Stimulated activated naive CD4-positive, alpha-beta T cell treated with Interleukin-2 at 50 U/mL for 16 hours (primary cell): ENCODE measurements at places on chromosomes 7 and 10.

DNA sequence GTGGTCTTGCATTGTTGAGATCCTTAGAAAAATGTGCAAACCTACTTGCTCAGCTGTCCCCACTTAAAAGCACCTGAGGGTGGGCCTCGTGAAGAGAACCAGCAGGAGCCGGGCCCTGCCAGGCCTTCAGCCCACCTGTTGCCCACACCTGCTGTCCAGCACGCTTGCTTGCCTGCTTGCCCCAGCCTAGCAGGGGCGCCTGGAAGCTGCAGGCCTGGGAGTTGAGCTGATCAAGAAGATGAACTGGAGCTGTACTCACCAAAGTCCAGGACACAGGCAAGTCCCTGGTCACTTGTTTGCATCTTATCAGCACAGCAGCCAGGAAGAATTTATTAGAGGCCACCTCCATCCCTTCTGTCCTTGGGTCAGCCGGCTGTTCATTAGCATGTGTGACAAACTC is 23.2 kb downstream of the CYP26A1 start:
- DNase-seq = no peak

DNA sequence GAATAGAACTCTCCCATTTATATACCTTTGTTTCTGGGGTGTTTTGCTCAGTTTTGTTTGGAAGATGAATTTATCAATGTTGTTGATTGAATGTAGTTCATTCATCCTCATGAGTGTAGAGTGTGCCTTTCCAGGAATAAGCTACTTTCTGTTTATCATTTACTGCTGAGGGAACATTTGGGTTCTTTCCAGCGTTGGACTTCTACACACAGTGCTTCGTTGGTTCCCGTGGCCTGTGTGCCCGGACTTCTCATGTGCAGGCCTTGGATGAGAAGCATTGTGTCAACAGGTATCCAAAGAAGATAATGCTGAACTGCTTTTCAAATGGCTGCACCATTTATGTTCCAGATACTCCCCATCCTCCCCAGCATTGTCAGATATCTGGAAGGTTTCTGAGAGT is 107.6 kb upstream of the TNS3 start:
- no peak for DNase-seq

GRCh38 chr7:14000247-14000646 is 10.8 kb upstream of the ETV1 start:
- DNase-seq = no peak

DNA sequence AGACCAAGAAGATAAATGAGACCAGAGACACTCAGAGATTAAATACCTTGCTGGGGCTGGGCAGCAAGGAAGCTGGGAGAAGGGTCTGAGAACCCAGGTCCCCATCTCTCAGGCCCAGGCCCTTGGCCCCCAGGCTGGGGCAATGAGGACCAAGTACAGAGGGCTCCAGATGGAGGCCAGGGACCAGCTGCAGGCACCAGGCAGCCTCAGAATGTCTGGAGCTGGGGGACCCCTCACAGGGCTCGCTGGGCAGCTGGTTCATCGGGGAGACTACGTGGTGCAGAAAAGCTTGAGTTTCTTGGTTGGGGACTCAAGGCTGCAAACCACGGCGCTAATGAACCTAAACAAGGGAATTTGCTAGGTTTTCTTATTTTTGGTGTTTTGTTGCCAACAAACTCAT is 75.6 kb downstream of the PRKAG2 start:
- no peak for DNase-seq

- DNase-seq = no peak
Observed at GRCh38 chr10:22911889-22912762, 15.7 kb upstream of the ARMC3 start.

DNA sequence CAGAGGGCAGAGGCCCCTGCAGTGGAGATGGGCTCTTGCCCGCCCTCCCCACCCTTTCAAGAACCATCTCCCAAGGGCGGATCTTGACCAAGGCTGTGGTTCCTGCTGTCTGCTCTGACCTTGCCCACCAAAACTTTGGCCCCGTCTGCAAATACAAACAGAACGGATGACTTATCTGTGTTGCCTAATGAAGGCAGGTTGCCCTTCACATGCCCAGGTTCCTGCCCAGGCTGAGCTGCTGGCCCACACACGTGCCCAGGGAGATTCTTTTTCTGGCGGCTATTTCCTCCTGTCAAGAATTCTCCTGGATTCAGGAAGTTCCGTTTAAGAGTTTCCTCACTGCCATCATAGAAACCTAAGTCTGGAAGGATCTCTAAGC is 78.3 kb downstream of the PROSER2 start:
- DNase-seq = no peak

- DNase-seq = no peak
Observed at GRCh38 chr7:80517282-80517747, 5.5 kb upstream of the GNAT3 start.

GRCh38 chr7:146768957-146769356 is 652.4 kb downstream of the CNTNAP2 start:
- DNase-seq = no peak

- DNase-seq = no peak
Observed at GRCh38 chr10:121531076-121531829, 67.0 kb downstream of the FGFR2 start.

- DNase-seq = no peak
Observed at GRCh38 chr10:6095810-6096570, 7.2 kb downstream of the RBM17 start.

DNA sequence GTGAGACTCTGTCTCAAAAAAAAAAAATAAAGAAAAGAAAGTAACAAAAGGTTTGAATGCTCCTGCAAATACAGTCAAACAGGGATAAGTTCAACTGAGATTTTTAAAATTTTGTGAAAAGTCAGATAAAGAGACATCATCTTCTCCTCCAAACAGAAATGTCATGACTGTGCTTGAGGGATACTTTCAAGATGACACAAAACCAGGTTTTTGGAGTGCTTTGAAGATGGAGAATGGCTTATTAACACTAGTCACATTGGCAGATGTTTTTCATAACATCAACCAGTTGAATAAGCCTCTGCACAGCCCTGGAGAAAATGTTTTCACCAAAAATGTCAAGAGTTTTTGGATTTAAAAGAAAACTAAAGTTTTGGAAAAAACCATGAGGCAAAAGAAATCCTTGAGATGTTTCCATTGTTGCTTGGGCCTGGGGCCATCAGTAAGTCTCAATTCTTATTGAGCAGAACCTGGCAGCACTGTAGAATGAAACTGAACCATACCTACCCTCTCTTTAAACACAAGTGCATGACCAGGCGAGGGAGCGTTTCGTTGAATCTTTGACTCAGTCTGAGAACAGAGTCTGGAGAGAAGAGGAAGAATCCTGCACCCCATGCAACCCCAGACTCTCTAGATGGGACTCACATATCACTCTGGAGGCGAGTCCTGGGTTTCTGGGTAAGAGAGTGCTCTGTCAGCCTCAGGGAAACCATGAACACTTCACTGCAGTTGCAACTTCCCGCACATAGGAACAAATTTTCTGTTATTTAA is 37.4 kb upstream of the PRKCQ start:
- no peak for DNase-seq

GRCh38 chr7:10034843-10035556 is 938.7 kb upstream of the PHF14 start:
- no peak for DNase-seq

DNA sequence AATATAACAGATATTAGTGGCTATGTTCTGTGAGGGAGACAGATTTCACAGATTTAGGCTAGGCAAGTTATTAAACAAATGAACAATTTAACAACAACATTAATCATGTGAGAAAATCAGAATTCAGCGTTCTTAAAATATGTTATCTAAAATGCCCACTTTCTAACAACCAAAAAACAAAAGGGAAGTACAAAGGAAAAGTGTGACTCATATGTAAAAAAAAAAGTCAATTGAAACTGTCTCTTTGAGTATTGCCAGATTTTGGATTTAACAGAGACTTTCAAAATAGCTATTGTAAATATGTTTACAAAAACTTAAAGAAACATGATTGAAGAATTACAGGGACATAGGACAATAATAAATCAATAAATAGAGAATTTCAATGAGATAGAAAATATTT is 34.8 kb upstream of the ARHGAP22 start:
- DNase-seq = no peak

- DNase-seq = no peak
Observed at GRCh38 chr10:112949143-112949823, 764 bp upstream of the TCF7L2 start.

DNA sequence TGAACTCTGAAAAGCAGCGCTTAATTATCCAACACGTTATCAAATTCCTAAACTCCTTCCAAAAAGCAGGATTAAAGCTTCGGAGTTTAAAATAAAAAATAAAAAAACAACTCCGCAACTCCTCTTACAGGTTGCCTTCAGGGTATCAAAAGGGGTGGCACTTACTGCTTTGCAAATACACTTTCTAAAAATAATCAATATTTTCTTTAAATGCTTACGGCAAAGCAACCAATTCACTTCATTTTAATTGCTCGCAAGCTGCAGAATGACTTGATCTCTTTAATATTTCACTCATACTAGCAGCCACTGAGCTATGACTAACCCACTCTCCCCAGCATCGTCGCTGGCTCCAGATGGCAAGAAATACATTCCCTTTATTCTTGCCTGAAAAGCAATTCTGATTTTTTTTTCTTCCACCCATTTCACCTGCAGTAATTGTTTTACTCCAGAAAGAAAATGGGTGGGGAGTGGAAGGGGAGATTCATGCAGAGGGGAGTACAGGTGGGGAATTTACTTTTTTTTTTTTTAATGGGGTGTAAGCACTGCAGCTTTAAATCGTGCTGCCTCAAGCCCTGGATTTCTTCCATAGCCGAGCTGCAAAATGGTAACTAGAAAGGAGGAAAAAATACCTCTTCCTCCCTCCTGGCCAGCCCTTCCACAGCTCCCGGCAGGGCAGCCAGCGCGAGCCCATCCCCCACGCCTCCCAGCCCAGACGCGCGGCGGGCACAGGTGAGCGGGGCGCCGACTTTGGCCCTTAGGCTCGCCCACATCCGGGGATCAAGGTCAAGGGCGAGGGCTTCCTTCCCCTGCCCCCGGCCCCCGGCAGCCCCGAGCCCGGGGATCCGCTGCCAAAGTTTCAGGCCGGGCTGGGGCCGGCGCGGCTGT is 54.2 kb upstream of the FHIP2A start:
- no peak for DNase-seq

- DNase-seq = no peak
Observed at GRCh38 chr10:112280205-112280921, 2.8 kb upstream of the TECTB start.

GRCh38 chr10:33112831-33113455 is 154.9 kb upstream of the ITGB1 start:
- no peak for DNase-seq

GRCh38 chr10:1644191-1644711 is 93.1 kb downstream of the ADARB2 start:
- no peak for DNase-seq

DNA sequence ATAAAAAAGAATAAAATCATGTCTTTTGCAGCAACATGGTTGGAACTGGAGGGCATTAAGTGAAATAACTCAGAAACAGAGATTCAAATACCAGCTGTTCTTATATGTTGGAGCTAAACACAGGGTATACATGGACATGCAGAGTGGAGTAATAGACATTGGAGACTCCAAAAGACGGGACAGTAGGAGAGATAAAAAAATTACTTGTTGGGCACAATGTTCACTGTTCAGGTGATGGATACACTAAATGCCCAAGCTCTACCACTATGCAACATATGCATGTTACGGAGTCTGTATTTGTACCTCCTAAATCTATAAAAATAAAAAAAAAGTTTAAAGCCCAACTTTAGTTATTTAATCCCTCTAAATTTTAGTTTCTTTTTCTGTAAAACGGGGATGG is 184.6 kb upstream of the TPK1 start:
- DNase-seq = no peak

- DNase-seq = no peak
Observed at GRCh38 chr7:44163591-44163990, 22.5 kb upstream of the MYL7 start.

GRCh38 chr10:82497439-82497838 is 622.4 kb downstream of the NRG3 start:
- no peak for DNase-seq

- DNase-seq = no peak
Observed at GRCh38 chr7:129779602-129780256, 168.2 kb downstream of the NRF1 start.

GRCh38 chr10:48477141-48477540 is 127.7 kb downstream of the ARHGAP22 start:
- no peak for DNase-seq

- no peak for DNase-seq
Observed at GRCh38 chr7:69564454-69565417, 33.5 kb upstream of the AUTS2 start.
